ENCODE measurements at places on chromosomes 6 and 20. TPM values are rescaled to one million over a fixed set of nuclear protein-coding genes. Genes with fewer than 3 reads are reported as not detected.

DNA sequence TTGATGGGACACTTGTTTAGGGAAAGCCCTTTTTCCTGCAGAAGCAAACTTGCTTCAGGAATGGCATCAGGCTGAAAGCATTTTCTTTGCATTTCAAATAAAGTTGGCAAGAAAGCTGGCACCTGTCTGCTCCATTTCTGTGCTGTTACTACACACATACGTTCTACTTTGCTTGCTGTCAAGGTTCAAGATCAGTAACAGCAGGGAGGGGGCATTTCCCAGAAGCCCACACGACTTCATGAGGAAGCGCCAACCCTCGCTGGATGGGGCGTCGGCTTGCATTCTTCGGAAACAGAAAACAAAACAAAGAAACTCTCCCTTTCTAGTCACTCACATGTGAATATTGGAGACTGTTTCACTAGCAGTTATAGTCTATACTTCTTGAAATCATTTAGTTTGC lies 46.4 kb downstream of the AKAP12 start:
- H3K27me3 ChIP-seq, result peaks cover 3% of the 10 kb centered on the region
- no peak for DNase-seq
- no peaks in the 10 kb centered on the region for H3K4me1 ChIP-seq
- H3K27ac ChIP-seq, result no peak overlapping the region

- DNase-seq, result no peak
- H3K36me3 ChIP-seq, result no peaks in the 10 kb centered on the region
- no peak overlapping the region for H3K4me3 ChIP-seq
- no peak overlapping the region for H3K27ac ChIP-seq
Observed at GRCh38 chr6:45984347-45984746, 31.3 kb downstream of the CLIC5 start.

GRCh38 chr6:28371280-28371679 lies 21.5 kb downstream of the ZKSCAN3 start:
- H3K4me3 ChIP-seq, result no peak overlapping the region
- no peaks in the 10 kb centered on the region for H3K27me3 ChIP-seq
- H3K36me3 ChIP-seq, result no peaks in the 10 kb centered on the region
- H3K4me1 ChIP-seq, result no peaks in the 10 kb centered on the region

The SMOC2 gene
- not detected for total RNA-seq

The PBOV1 gene
- total RNA-seq, result not detected

The ATP6V1G2 gene
- total RNA-seq, result 3.9 TPM

The C20orf204 gene
- 6.0 TPM for total RNA-seq

DNA sequence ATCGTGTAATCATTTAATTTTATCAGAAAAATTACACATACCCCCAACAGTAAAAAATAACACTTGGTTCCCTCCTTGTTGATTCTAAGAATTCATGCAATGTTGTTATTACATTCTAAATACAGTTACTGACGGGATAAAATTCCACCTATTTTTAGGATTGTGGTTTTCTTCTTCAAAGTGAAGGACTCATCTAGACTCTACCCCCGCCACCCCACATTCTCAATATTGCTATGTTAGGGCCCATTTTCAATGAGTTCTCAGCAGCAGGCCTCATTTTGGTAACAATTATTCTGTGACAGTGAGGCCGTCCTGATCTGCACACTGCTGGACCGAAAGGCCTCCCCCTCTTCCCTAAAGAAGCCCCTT lies 43.5 kb downstream of the PREX1 start:
- no peaks in the 10 kb centered on the region for H3K27me3 ChIP-seq
- peak overlapping the region; percentile 57 for H3K4me3 ChIP-seq
- peaks cover 33% of the 10 kb centered on the region for H3K36me3 ChIP-seq
- DNase-seq, result no peak
- peaks cover 69% of the 10 kb centered on the region for H3K4me1 ChIP-seq

DNA sequence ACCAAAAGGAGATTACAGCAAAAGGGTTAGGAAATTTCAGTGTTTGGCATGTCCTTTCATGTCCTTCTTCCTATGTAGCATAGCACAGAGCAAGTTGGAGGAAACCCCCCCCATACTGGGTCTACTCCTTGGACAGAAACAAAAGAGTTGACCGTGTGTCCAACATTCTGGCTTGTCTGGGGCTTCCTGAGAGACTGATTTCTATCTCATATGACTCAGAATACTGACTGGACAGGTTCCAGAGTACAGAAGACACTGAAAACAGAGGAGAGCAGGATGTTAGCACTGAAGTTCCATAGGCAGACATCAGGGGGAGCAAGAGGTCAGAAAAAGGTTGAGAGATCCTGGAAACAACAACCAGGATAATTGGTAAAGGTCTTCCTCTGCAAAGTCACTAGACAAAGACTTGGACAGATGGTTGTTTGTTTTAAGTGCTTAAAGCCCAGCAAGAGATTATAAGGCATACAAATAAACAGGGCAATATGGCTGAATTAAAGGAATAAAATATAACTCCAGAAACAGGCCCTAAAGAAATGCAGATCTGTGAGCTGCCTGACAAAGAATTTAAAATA lies 48.4 kb downstream of the USP49 start:
- H3K27me3 ChIP-seq, result no peaks in the 10 kb centered on the region
- no peaks in the 10 kb centered on the region for H3K4me1 ChIP-seq
- H3K4me3 ChIP-seq, result no peak overlapping the region
- peak; percentile 27 for DNase-seq
- H3K27ac ChIP-seq, result no peak overlapping the region

The OOEP gene
- total RNA-seq, result 0.69 TPM

DNA sequence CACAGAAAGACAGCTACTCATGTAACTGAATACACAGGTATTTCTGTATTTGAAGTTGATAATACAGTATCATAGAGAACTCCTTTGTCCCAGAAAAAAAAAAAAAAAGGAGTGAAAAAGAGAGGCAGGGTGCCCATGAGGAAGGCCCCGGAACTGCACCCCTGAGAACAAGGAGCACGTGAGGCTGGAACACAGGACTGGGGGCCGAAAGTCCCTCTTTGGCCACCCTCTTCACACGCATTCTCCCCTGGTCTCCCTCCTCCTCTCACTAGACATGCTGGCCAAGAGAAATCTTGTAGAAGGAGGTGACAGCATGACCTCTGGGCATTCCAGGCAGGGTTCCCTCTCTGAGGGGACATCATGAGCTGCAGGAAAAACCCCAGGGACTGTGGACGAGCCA lies 62.7 kb upstream of the TRAF3IP2 start:
- no peak overlapping the region for H3K4me3 ChIP-seq
- no peak overlapping the region for H3K27ac ChIP-seq
- H3K4me1 ChIP-seq, result no peaks in the 10 kb centered on the region
- peaks cover 89% of the 10 kb centered on the region for H3K36me3 ChIP-seq
- DNase-seq, result no peak

The SLC17A2 gene
- not detected for total RNA-seq

- no peak for DNase-seq
- no peaks in the 10 kb centered on the region for H3K27me3 ChIP-seq
- H3K4me3 ChIP-seq, result no peak overlapping the region
- H3K4me1 ChIP-seq, result no peaks in the 10 kb centered on the region
- no peak overlapping the region for H3K27ac ChIP-seq
- H3K36me3 ChIP-seq, result no peaks in the 10 kb centered on the region
Observed at GRCh38 chr6:159639721-159640120, 53.3 kb downstream of the SOD2 start.

GRCh38 chr20:25294459-25295385 lies 46.8 kb downstream of the PYGB start:
- no peak overlapping the region for H3K27ac ChIP-seq
- DNase-seq, result peak; percentile 31
- H3K4me3 ChIP-seq, result no peak overlapping the region
- H3K27me3 ChIP-seq, result no peaks in the 10 kb centered on the region
- H3K36me3 ChIP-seq, result peaks cover 15% of the 10 kb centered on the region

The PTK6 gene
- 0.20 TPM for total RNA-seq

The RGL2 gene
- total RNA-seq, result 59.2 TPM

- peaks cover 62% of the 10 kb centered on the region for H3K36me3 ChIP-seq
- H3K27ac ChIP-seq, result no peak overlapping the region
- no peaks in the 10 kb centered on the region for H3K27me3 ChIP-seq
- no peaks in the 10 kb centered on the region for H3K4me1 ChIP-seq
- no peak for DNase-seq
Observed at GRCh38 chr6:105364243-105364642, 38.6 kb downstream of the PREP start.

- no peak overlapping the region for H3K27ac ChIP-seq
- DNase-seq, result no peak
- no peaks in the 10 kb centered on the region for H3K4me1 ChIP-seq
- no peaks in the 10 kb centered on the region for H3K36me3 ChIP-seq
- no peak overlapping the region for H3K4me3 ChIP-seq
Observed at GRCh38 chr6:38001386-38001785, 181.9 kb downstream of the ZFAND3 start.

The BTN1A1 gene
- total RNA-seq, result not detected

DNA sequence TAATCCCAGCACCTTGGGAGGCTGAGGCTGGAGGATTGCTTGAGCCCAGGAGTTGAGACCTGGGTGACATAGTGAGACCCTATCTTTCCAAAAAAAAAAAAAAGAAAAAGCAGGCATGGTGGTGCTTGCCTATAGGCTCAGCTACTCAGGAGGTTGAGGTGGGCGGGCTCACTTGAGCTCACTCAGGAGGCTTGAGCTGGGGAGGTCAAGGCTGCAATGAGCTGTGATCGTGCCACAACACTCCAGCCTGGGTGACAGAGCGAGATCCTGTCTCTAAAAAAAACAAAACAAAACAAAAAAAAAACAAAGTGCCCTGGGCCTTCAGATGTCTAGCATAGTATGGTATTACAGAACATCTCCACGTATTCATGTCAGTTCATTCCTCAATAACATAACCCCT lies 42.9 kb downstream of the ZFAND3 start:
- no peaks in the 10 kb centered on the region for H3K27me3 ChIP-seq
- peaks cover 2% of the 10 kb centered on the region for H3K36me3 ChIP-seq
- no peak for DNase-seq

The TBXT gene
- total RNA-seq, result not detected

- H3K27me3 ChIP-seq, result no peaks in the 10 kb centered on the region
- no peak overlapping the region for H3K27ac ChIP-seq
- DNase-seq, result no peak
- no peaks in the 10 kb centered on the region for H3K4me1 ChIP-seq
Observed at GRCh38 chr20:14580418-14581074, 243.1 kb upstream of the FLRT3 start.

The RAD21L1 gene
- total RNA-seq, result not detected

DNA sequence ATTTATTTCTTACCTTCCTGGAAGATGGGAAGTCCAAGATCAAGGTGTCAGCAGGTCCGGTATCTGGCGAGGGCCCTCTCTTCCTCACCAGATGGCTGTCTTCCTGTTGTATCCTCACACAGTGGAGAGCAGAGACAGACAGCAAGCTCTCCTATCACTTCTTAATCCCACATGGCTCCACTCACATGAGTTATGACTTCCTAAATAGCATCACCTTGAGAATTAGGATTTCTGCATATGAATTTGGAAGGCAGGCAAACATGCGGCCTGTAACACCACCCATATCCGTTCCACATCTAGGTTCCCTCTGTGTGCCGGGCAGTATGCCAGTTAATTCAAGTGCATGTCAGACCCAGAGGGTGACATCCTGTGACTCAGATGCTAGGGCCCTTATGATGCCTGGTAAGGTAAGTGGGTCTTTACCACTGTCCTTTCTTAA lies 2.1 kb downstream of the RAET1E start:
- no peak for DNase-seq
- no peaks in the 10 kb centered on the region for H3K4me1 ChIP-seq
- no peak overlapping the region for H3K27ac ChIP-seq
- no peaks in the 10 kb centered on the region for H3K27me3 ChIP-seq
- H3K4me3 ChIP-seq, result no peak overlapping the region

Data from CD4-positive, CD25-positive, alpha-beta regulatory T cell (primary cell).